Urinary bladder (tissue), 4 donors: ENCODE measurements at places on chromosomes 5 and 9. TPM values are rescaled to one million over a fixed set of nuclear protein-coding genes. Genes with fewer than 3 reads are reported as not detected.

STX17 gene
- 42.8 TPM for total RNA-seq

GM2A gene
- total RNA-seq = 33.7 TPM

IFNA5 gene
- total RNA-seq = not detected

C5orf52 gene
- total RNA-seq = not detected

DAB2 gene
- total RNA-seq = 167 TPM

POU5F2 gene
- total RNA-seq = 10.5 TPM

ADGRD2 gene
- not detected for total RNA-seq

CYLC2 gene
- not detected for total RNA-seq

DNA sequence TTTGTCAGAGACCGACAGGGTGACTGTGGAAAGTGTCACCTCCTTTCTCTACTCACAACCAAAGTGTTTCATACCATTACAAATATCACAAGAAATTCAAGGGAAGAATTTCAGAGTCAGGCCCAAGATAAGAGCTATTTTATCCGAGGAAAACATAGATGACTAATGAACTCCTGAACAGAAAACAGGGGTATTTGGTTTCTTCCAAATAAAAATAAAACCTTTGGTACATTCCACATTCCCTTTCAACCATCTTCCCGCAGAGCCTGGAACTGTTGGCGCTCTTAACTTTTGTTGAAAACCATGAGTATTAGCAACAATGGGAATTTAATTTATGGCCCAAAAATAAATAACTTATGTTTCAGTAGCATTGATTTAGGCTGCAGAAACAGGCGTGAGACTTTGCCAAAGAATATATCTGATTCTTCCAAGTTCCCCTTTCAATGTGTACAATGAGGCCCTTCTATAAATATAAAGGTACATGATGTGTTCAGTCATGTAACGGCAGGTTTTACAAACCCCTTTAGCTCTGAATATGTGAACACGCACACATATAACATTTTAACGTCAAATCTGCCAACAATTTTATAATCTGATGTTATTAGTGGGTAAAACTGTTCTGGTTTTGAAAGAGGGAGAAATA lies 69.5 kb downstream of the RETREG1 start:
- no peak for DNase-seq

DNA sequence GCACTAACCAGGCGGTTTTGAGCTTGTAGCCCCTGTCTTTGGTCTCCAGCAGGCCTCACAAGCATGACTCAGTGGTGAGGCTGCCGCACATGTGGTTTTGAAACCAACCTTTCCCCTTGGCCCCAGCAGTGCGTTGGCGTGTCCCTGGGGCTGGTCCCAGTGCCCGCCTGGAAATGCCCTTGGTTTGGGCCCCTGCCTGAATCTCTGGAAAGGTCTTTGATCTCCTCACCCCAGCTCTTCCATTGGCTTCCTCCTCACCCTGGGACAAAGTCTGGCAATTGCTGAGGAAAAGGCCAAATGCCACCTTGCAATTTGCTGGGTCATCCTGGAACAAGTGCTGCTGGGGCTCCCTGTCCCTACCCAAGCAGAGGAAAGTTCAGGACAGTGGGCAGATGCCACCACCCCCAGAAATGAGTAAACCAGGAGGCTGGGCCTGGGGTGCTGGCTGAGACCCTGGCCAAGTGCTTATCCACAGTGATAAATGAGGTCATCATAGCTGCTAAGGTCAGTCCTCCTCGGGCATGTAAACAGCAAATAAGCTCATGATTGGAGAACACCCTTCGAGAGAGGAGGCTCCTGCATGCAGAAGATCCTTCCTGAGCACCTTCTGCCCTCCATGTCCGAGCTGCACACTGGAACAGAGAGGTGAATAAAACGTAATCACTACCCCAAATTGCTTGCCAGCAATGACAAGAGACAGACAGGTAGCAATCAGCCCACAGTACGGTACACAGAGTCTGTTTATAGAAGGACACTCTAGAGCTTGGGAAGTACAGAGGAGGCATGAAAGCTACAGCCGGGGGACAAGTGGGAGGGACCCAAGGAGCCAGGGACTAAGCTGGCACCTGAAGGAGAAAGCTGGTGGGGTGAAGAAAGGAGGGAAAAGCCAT lies 98.9 kb upstream of the CPEB4 start:
- DNase-seq = no peak

DNA sequence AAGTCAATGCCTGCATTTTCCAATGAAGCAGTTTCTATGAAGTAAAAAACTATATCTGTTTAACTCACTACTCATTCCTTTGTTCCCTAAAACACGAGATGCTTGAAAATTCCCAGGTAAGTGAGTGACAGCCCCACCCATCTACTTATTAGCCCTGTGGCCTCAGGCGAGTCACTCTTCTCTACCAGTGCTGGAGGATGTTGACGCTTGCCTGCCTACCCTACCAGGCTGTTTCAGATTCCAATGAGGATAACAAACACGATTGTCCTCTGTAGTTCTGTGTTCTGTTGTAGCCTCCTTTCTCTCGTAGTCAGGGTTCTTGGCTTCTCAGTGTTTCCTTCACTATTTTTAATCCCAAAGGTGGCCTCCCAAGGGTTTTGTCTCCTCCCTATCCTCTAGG lies 388.8 kb downstream of the KDM4C start:
- DNase-seq = no peak

GRCh38 chr5:72509401-72509800 lies 2.2 kb upstream of the ZNF366 start:
- no peak for DNase-seq

GRCh38 chr9:107299437-107299836 lies 16.4 kb downstream of the RAD23B start:
- no peak for DNase-seq

GRCh38 chr9:78316166-78316892 lies 19.4 kb downstream of the PSAT1 start:
- DNase-seq = no peak

GRCh38 chr9:7079051-7079450 lies 321.3 kb downstream of the KDM4C start:
- DNase-seq = no peak

DNA sequence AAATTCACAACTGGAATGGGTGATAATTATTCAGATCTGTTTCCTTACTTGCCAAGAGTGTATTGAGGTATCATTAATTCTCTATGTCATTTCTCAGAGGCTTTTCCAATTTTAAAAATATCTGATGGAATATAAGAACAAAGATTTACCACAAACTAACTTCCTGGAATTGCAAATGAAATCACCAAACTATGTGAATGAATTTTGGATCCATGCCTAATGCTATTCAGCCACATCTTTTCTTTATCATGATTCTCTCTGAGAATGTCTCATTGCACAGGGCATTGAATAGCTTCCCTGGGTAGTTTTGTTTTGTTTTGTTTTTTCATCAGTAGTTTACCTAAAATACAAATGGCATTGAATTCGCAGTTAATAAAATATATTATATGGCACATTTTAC lies 146.9 kb upstream of the FBN2 start:
- no peak for DNase-seq

DNA sequence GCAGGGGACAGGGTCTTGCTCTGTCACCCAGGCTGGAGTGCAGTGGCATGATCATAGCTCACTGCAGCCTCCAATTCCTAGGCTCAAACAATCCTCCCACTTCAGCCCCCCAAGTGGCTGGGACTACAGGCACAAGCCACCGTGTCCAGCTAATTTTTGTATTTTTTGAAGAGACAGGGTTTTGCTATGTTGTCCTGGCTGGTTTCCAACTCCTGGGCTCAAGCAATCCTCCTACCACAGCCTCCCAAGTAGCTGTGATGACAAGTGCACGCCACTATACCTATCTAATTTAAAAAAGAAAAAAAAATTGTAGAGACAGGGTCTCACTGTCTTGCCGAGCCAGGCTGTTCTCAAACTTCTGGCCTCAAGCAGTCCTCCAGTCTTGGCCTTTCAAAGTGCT lies 31.6 kb upstream of the LECT2 start:
- no peak for DNase-seq

- DNase-seq = no peak
These were observed 244.5 kb downstream of the ZSWIM6 start for GRCh38 chr5:61576556-61576955.

GRCh38 chr5:149834246-149834855 lies 104.2 kb downstream of the PPARGC1B start:
- peak; percentile 41 for DNase-seq

DNA sequence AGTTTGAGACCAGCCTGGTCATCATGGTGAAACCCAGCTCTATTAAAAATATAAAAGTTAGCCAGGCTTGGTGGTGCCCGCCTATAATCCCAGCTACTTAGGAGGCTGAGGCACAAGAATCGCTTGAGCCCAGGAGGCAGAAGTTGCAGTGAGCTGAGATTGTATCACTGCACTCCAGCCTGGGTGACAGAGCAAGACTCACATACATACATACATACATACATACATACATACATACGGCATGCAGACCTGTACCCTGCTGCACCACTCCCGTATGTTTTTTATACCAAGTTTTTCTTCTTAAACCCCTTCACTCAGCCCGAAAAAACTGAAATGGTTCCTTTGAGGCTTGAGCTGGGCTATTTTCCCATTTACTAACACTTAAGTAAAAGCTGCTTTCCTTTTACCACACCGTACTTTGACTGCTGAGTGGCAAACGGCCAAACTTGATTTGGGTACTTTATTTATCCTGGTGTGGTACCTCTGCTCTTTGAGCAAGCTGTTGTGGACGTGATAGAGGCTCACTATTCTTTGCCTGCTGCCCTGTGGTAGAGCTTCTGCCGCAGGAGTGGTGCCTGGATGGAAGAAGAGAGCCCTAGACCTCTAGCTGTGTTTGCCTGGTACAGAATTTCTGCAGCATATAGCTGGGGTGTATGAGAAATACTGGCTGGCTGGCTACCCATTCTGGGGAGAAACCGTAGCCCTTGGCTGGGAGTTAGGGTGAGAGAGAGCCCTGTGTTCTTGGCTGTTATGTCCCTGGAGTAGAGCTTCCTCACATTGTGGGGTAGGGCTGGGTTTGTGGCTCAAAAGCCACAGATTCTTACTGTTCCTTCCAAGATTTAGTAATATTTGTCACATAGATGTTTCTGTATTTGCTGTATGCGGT lies 19.4 kb downstream of the IPO11 start:
- no peak for DNase-seq

GRCh38 chr5:133970325-133970909 lies 2.0 kb upstream of the C5orf15 start:
- DNase-seq = no peak

DNA sequence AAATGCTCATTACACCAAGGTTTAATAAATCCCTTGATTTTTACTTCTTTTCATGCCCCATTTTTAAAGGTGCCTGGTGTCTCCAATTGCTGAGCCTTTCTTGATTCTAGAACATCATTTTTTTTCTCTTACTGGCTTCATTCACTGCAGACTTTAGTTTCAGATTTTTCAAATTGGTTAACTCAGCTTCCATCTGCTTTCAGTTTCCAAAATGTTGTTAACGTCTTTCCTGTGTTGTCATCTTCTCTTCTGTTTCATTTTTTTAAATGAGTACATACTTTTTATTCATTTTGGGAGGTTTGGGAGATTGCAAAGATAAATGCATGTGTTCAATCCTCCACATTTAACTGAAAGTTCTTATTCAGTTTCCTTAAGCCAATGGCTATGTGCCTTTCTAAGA lies 126.4 kb upstream of the CCNG1 start:
- DNase-seq = no peak

DNA sequence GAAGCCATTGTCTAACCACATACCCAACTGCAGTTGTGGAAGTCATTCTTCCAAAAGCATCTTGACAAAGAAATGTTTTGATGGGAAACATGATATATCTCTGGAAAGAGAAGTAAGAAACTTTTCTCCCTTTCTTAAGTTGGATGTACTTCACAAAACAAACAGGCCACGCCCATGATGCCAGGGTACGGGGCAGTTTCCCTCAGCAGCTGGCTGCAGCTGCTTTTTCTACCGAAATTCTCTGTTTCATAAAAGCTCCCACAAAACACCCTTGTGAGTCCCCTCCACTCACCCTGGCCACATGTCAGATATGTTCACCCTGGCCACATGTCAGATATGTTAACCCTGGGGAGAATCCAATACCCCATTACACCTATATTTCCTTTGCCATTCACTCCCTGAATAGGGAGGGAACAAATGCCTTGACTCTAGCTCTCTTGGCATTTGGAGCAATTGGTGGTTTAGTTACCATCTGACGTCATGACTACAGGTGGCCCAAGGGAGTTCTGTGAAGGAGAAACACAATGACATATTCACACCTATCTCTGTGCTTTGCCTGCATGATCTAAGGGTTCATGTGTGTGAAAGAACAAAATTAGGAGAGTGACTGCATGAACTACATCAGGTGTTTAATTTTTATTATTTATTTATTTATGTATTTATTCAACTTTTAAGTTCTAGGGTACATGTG lies 103.0 kb downstream of the AOPEP start:
- DNase-seq = no peak

DNA sequence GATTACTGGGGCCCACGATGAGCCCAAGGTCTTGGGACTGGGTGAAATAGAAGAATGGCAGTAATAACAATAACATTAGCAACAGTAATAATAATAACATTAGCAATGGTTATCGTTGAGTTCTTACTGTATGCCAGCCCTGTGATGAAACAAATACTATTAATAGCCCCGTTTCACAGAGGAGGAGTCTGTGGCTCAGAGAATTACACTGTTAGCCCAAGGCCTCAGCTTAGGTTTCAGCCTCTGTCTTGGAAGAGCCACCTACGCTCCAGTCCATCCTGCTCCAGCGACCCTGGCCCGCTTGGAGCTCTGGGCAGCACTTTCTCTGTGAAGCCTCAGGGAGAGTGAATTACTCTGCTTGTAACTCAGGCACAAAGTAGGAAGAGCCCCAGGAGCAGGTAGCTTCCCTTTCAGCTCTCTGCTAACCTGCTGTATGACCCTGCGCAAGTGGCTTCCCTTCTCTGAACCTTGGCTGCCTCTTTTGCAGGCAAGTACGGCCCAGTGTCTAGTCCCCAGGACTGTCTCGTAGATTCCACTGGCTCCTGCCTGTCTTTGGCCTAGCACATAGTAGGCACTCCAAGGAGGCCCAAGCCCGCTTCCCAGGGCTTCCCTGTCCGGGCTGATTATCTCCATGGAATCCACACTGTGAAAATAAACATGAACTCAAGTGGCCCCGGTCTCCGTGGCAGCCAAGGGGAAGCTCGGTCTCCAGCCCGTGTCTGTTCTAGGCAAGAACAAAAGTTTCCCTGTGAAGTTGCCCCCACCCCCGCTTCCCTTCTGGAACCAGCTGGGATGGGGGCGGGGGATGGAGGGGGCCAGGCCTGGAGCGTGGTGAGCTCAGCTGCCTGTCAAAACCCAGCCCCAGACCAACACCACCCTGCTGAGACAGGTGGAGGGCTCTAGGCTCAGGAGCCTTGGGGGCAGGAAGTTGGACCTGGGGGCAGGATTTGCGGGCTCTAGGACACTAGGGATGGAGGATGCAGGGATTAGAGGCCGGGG lies 26.2 kb upstream of the LMX1B start:
- no peak for DNase-seq

GRCh38 chr9:128022886-128023285 lies 42.1 kb upstream of the EEIG1 start:
- DNase-seq = no peak

- DNase-seq = no peak
These were observed 5.5 kb downstream of the CD74 start for GRCh38 chr5:150407096-150407720.

- DNase-seq = no peak
These were observed 1.3 kb downstream of the BRD3 start for GRCh38 chr9:134066526-134066912.

- DNase-seq = no peak
These were observed 12.1 kb downstream of the MTRR start for GRCh38 chr5:7881091-7881490.
